T-helper 17 cell (primary cell): ENCODE measurements at places on chromosomes 13 and 19.

GRCh38 chr19:5321851-5322681, 18.5 kb downstream of the PTPRS start:
- no peak for DNase-seq

DNA sequence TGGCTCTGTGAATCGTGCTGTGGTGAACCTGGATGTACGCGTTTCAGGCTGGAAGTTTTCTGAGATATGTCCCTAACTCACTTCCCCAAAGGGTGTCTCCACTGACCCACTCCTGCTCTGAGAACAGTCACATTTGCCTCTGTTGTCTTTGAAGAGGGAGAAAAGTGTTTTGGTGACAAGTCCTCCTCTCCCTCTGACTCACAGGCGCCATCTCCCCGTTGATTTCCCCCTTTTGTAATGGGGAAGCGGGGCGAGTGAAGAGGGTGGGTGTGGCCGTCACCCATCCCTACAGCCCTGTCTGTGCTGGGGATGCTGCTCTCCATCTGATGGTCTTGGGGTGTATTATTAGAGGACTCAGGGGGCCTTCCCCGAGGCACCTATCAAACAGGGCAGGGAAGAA, 9.6 kb downstream of the APC2 start:
- no peak for DNase-seq

- no peak for DNase-seq
These were observed 79.1 kb downstream of the ZNF429 start for GRCh38 chr19:21584537-21584936.

GRCh38 chr19:19292607-19293006, 19.5 kb upstream of the TM6SF2 start:
- no peak for DNase-seq

DNA sequence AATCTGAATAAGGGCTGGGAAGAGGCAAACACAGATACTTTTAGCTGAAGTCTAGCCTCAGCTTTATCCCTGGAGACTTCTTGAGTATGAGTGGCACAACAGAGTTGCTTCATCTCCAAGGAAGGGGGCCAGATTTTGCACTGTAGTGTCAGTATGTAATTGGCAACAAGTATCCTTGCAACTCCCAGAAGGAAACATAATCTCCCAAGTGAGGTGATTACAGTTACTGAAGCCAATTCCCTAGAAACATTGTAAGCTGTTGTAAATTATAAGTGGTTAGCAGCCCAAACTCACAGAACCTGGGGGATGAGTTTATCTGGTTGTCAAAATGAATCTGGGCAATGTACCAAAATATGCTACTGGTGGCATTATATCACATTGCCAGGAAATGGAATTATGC, 2065.7 kb upstream of the PCDH20 start:
- DNase-seq, result no peak

DNA sequence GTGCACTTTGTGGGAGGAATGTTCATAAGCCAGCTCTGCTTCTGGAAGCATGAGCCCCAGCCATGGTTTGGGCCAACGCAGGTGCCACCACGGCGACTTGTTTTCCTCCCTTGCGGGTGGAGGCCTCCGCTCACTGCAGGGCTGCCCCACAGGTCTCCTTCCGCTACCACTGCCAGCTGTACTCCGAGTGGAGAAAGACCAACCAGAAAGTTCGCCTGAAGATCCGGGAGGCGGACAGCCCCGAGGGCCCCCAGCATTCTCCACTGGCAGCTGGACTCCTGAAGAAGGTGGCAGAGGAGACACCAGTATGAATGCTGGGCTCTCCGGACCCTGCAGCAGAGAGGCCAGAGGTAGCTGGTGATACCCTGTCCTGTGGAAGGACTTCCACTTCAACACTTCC, 6.5 kb upstream of the HNRNPM start:
- no peak for DNase-seq
